ENCODE measurements at places on chromosomes 12 and 14. TPM values are rescaled to one million over a fixed set of nuclear protein-coding genes. Genes with fewer than 3 reads are reported as not detected.

The CD163 gene
- not detected for total RNA-seq

The BEGAIN gene
- 8.0 TPM for total RNA-seq

The FITM1 gene
- 0.49 TPM for total RNA-seq

The CYP27B1 gene
- 14.7 TPM for total RNA-seq

The VSX2 gene
- not detected for total RNA-seq

DNA sequence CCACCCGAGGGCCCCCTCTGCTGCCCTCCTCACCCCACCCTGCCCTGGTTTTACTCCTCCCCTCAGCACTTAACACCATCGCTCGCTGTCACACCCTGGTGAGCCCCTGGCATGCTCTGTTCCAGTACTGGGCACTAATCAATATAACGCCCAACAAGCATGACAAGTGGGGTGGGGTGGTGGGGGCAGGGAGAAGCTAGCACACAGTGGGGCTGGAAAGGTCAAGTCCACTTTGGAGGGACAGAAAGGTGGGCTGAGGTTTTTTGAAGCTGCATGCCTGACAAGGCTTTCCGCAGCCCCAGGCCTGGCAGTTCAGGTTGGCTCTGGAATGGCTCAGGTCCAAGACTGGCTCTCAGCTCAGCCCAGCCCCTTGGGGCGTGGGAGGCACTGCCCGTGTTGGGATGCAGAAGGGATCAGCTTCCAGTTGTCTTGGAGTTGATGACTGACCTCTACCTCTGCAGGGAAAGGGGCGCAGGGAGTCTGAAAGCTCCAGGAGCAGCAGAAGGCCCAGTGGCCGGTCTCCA, 34.1 kb downstream of the PLEKHG3 start:
- no peak for DNase-seq

DNA sequence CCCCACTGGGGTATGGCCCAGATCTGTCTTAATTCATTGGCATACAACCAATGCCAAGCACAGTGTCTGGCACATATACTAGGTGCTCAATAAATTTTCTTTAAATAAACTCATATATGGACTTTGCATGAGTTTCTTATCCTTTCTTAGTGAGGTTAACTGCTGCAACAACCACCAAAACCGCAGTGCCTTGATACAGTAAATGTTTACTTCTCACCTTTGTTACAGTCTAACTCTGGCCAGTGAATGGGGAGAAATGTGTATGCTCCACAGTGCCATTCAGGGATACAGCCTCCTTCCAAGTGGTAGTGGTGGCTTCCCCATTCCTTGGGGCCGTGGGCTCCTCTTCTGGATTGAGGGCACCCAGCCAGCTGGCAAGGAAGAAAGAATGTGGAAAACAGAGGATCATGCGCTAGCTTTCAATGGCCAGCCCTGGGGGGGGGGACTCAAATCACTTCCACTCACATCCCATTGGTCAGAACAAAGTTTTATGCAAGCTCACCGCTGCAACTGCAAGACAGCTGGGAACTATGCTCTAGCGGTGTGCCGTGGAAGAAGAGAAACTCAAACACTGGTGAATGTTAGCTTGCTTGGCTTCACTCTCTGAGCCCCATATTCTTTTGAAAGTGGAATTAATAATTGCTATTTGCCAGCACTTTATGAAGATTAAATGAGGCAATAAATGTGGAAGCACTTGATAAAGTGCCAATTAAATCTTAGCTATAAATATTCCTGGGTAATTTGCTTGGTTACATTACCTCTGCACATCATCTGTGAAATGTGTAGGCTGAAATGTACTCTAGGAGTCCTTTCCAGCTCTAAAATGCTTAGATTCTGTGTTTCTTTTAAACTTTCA, 51.0 kb upstream of the SOCS2 start:
- DNase-seq = no peak

DNA sequence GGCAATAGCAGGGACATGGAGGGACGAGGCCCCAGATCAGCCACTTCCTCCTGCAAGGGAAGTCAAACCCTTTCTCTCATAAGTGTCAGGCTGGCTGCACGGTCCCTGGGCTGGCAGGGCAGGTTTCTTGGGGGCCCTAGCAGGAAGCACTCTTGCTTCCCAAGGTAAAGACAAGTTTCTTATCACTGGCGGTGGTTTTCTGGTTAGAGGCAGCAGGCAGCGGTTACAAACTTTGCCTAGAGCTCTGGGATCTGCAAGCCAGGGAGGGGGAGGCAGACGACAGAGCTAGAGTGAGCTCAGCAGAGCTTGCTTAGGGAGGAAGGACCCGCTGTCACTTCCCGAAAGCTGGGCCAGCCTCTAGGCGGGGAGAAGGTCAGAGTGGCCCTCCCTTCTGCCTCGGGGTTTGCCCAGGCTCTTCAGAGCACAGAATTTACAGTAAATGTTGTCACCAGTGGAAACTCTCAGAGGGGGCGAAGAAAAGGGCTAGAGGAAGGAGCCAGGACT, 20.4 kb downstream of the BATF start:
- DNase-seq = peak; percentile 79

GRCh38 chr12:26369588-26369987, 174.2 kb downstream of the SSPN start:
- DNase-seq = no peak

DNA sequence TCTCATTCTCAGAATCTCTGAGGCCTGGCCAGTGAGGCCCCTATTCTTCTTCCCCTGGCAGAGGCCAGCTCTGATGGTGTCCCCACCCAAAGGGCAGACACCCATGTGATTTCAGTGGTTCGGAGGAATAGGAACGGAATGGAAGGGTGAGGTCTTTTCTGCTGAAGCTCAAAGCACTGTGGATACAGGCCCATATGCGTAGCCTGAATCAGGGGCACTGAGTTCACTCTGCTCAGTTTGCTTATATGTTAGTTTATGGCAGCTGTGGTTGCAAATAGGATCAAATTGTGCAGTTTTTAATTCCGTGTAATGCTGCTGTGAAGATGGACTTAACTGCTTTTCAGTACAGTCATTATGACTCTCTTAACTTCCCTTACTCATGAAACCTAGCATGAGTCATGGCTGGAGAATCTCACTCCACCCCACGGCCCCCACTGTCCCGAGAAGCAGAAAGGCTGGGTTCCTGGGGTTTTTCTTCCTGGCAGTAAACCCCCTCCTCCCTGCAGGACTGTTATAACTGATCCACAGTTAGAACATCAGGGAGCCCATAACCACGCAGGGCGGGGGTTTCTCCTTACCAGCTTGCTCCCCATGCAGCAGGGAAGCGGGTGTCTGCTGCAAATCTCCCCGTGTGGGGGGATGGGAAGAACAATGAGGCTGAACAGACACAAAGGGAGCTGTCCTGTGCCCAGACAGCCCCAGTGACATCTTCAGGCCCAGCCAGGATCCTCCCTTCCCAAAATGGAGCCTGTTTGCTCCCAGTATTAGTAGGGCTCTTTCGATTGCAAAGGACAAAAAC, 122.7 kb downstream of the SLC38A6 start:
- DNase-seq = peak; percentile 42

DNA sequence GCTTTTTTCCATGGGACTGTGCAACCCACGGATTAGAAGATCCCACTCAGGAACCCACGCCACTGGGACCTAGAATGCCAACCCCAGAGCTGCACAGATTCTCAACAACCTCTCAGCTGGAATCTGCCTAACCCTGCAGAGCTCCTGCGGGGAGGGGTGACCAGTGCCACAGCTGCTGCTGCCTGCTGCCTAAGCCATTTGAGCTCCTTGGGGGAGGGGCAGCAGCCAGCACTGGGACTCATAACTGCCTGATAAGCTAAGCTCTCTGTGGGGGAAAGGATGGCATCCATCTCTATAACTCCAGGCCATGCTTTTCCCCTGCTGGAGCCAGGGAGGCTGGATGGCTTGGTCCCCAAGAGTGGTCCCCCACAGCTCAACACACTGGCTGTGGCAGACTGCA, 182.8 kb downstream of the SLC5A8 start:
- no peak for DNase-seq

DNA sequence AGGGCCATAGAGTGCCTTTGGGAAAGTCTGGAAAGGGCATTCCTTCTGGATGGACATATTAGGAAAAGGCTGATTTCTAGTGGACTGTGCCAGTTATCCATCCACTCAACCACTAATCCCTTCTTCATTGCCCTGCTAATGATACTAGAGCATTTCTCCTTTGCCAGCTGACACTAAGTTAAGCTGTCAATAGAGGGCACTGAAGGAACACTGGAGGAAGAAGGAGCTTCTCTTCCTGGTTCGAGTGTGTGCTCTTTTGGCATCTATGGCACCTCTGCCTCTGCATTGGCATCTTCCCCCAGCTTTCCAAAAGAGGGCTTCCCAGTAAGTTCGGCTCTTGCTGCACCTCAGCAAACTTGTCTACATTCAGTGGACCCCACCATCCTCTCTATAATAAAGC, 165.4 kb downstream of the DERA start:
- DNase-seq = no peak

DNA sequence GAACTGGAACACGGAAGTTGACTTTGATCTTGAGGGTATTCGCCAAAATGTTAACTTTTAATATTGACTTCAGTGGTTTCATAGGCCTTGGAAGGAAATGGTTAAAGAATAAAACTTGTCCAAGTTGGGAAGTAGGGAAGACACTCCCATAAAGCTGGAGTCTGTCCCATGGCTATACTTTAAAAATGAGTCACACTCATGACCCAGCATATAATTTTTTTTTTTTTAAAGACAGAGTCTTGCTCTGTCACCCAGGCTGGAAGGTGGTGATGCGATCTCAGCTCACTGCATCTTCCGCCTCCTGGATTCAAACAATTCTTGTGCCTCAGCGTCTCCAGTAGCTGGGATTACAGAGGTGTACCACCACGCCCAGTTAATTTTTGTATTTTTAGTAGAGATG, 19.6 kb downstream of the TMPRSS12 start:
- DNase-seq = no peak

- DNase-seq = no peak
These were observed 12.0 kb upstream of the FAM234B start for GRCh38 chr12:13032164-13032563.

GRCh38 chr12:41304526-41304925, 116.4 kb downstream of the PDZRN4 start:
- no peak for DNase-seq

GRCh38 chr12:118361092-118361404, 11.7 kb downstream of the TAOK3 start:
- DNase-seq = no peak

- DNase-seq = no peak
These were observed 7.8 kb downstream of the ATN1 start for GRCh38 chr12:6935371-6936193.

GRCh38 chr12:67428431-67428830, 159.3 kb downstream of the CAND1 start:
- no peak for DNase-seq

- DNase-seq = no peak
These were observed 12.4 kb downstream of the MGST1 start for GRCh38 chr12:16359512-16360491.
